ENCODE measurements at places on chromosomes 3 and 15. TPM values are rescaled to one million over a fixed set of nuclear protein-coding genes. Genes with fewer than 3 reads are reported as not detected.
A peak's percentile ranks its signal among the peaks of the same experiment; 100 is the strongest.

The DCLK3 gene
- total RNA-seq: under 0.01 TPM

The SEMA3F gene
- total RNA-seq: 0.32 TPM

DNA sequence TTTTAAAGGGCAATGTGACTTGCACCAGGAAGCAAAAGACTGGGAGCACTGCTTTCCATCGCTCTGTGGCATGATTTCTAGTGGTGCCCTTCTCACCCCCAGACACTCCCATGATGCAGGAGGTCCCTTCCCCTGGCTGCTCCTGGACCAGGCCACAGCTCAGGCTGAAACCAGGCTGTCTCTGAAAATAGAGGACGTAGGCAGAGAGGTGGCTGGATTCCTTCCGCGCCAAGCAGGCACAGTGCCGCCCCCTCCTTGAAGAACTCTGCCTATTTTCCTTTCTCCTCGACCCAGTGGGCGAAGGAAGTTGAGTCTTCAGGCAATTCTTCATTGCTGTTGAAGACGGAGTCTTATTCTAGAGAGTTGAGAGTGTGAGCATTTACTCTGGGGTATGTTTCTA is 489.4 kb upstream of the TBL1XR1 start:
- no peak for DNase-seq

DNA sequence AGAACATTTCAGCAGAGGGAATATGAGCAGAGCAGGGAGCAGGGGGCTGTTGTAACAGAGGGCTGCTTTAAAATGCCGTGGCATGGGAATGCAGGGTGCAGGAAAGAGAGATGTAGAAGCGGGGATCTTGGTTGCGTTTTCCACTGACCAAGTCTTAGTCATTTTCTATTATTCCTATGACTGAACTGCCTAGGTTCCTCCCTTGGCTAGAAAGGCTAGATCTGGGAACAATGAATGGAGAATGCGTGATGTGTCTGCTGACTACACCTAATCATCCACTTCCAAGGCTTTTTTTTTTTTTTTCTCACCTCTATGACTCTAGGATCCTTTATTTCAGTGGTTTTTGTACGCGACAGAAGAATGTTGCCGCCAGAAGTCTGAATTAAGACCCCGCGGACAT is 607.4 kb upstream of the TBL1XR1 start:
- no peak for DNase-seq

- DNase-seq: no peak
Observed at GRCh38 chr3:54557538-54558428, 370.1 kb downstream of the LRTM1 start.

DNA sequence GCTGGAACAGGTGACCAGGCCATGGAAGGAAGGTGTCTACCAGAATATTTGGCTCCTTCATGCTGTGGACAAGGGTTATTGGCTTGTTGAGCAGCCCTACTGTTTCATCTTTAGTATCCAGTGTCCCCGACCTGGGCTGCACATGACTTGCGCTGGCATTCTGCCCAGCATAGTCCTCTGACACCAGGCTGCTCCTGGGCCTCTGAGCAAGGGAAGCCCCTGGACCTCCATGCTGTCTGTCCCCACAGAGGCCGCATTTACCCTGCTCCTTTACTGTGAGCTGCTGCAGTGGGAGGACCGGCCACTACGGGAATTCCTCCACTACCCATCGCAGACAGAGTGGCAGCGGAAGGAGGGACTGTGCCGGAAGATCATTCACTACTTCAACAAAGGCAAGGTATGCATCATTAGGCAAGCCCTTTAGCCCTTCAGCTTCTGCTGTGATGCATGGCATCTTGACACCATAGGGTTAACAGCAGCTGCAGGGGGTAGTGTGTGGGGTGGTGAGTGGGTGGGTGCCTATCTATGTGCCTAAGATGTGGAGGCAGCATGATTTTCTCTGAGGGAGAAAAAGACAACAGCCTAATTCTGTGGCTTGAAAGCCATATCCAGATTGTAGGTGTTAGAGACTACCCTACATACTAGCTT is 44.0 kb upstream of the MANF start:
- DNase-seq: peak; percentile 14
